ENCODE measurements at places on chromosomes 13 and 19.

- no peaks in the 10 kb centered on the region for H3K4me1 ChIP-seq
- no peaks in the 10 kb centered on the region for H3K27me3 ChIP-seq
- H3K36me3 ChIP-seq: no peaks in the 10 kb centered on the region
- H3K4me3 ChIP-seq: no peak overlapping the region
These were observed 1657.5 kb downstream of the SLITRK1 start for GRCh38 chr13:82224806-82225205.

DNA sequence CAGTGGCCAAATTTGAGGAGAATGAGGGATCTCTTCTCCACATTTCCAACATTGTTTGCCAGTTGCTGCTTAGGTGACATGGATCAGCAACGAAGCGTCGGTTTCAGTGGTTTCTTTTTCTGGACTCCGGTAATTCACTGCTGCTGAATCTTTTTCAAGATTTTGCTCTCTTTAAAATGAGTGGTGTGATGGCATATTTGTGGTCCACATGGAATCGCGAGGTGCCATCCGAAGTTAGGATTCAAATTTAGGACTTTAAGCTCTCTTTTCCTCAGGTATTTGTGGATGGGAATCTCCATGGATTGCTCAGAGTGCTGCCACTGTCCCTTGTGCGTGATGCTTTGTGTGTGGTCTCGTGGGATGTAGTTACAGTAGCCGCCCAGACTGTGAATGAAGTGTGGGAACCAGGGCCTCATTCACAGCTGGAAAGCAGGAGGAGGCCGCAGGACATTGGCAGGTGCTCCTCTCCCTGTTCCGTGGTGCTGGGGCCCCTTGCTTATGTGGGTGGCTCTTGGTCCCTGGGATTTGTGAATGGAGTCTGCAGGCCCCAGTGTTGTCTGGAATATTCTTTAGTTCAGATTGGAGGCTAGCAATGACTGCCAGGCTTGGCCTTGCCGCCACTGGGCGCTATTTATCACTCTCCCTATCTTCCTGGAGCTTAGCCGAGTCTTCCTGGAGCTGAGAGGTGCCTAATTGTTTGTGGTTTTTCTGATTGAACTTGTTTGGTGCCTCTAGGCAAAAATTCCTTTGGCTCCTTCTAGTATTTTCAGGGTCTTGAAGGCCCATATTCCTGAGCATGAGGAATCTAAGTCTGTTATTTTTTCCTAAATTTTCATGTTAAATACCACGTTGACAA lies 1.5 kb downstream of the ILF3 start:
- no peaks in the 10 kb centered on the region for H3K27me3 ChIP-seq
- peak overlapping the region; percentile 55 for H3K4me3 ChIP-seq
- H3K36me3 ChIP-seq: peaks cover 2% of the 10 kb centered on the region
- peaks cover 9% of the 10 kb centered on the region for H3K4me1 ChIP-seq

DNA sequence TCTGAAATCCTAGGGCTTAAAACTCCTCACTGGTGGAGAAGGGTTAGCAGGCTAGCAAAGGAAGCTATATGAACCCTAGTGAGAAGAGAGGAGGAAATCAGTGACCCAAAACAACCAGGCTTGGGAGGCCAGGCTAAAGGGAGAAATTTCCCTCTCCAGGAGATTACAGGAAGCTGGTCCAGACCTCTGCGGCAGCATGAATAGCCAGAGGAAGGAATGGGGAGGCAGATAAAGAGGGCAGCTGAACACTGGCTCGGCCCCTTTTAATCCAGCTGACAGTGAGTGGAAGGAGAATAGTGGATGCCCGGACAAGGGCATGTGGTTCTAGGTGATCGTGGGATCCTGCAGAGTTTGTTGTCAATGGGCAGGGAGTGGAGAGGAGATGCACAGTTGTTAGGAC lies 130.6 kb downstream of the COG6 start:
- no peaks in the 10 kb centered on the region for H3K27me3 ChIP-seq
- no peak overlapping the region for H3K4me3 ChIP-seq
- H3K4me1 ChIP-seq: no peaks in the 10 kb centered on the region
- no peak overlapping the region for H3K27ac ChIP-seq
- no peaks in the 10 kb centered on the region for H3K36me3 ChIP-seq
- no peak for DNase-seq

DNA sequence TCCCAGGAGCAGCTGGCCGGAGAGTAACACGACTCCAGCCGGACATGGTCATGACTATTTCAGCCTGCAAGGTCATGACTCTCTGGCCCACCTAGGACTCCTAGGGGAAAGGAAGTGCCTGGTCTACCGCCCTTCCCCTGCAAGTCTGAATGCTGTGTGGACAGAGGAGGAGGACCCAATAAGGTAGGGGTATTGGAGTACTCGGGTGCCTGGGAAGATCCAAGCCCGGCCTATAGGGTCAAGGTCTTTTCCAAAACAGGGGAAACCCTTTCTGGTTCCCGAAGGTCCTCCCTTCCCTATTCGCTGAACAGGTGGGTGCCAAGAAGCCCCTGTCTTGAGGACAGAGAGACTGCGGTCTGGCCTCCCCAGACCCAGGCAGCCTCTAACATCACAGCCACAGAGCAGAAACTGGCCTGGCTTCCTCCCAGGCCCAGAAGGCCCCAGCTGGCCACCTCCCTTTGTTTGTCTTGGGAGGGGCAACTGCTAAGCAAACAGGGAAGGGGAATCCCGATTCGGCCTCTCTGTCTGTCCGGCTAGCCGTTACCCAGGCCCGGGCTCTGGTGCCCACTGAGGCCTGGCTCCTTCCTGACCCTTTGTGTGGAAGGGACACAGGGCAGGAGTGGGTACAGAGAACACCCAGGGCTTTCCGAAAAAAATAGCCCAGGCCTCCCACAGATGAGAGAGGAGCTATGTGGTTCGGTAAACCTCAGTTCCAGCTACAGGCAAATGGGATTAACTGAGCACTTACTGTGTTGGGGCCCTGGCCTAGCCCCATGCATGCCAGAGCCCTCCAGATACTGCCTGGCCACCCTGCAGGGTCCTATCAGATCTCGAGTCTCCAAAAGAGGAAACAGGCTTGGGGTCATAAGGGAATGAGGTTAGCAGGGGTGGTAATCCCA lies 5.2 kb upstream of the GRAMD1A start:
- H3K27ac ChIP-seq: peak overlapping the region; percentile 2
- no peak overlapping the region for H3K4me3 ChIP-seq
- DNase-seq: peak; percentile 76
- peaks cover 30% of the 10 kb centered on the region for H3K4me1 ChIP-seq

DNA sequence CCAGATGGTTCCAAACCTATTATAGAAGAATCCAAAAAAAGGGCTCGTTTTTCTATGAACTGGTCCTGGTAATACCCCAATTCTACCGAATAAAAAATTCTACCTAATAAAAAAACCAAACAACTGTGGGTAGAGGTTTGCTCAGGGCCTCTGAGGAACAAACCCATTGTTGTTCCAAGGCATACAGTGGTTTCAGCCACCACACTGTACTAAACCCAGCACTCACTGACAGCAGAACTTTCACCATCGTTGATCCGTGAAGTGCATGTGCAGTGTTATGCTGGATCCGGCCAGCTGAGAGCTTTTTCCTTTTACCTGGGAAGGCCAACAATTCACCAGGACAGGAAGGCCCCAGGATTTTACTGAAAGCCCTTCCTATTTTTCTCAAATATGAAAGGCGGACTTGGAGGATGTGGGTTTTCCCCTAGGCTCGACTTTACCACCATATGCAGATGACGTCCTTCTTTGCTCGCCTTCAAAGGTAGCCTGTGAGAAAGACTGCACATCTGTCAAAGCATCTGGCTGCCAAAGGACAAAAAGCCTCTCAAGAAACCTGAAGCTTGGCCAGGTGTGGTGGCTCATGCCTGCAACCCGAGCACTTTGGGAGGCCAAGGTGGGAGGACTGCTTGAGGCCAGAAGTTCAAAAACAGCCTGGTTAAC lies 7.2 kb upstream of the PABPC3 start:
- no peaks in the 10 kb centered on the region for H3K36me3 ChIP-seq
- H3K27me3 ChIP-seq: no peaks in the 10 kb centered on the region
- no peak overlapping the region for H3K4me3 ChIP-seq
- no peak overlapping the region for H3K27ac ChIP-seq
- H3K4me1 ChIP-seq: no peaks in the 10 kb centered on the region

- H3K36me3 ChIP-seq: peaks cover 10% of the 10 kb centered on the region
- H3K27ac ChIP-seq: peak overlapping the region; percentile 81
These were observed 27.2 kb downstream of the EPN1 start for GRCh38 chr19:55702131-55702627.

DNA sequence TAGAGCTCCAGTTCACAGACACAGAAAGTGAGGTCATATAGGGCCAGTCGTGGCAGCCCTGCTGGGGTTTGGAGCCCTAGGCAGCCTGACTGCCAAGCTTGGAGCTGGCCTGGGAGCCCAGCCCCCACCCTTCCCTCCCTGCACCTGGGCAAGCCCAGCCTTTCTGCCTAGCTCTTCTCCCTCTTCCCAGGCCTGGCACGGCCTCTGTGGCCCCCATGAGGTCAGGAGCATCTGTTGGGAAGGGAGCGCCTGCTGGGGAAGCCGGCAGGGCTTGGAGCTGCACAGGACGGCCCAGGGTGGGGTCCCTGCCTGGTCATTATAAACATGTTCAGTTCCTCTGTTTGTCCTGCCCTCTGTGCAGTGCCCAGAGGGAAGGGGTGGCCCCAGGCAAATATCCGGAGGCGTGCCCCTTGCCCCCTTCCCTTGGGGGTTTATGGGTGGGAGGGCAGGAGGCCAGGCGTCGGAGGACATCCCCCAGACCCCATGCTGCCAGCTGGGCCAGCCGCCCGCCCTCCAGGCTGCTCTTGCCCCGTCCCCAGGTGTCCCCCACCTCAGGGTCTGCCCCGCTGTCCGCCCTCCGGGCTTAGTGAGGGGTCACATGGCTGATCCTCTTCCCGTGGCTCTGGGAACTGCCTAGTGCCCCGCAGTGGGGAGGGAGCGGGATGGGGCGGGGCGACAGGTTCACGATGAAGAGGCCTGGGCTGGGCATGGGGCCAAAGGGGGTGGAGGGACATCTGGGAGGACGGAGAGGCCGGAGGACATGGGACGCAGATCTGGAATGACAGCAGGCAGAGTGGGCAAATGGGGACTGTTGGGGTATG lies 30.0 kb upstream of the NCCRP1 start:
- no peaks in the 10 kb centered on the region for H3K27me3 ChIP-seq
- H3K27ac ChIP-seq: peak overlapping the region; percentile 68
- no peaks in the 10 kb centered on the region for H3K36me3 ChIP-seq

DNA sequence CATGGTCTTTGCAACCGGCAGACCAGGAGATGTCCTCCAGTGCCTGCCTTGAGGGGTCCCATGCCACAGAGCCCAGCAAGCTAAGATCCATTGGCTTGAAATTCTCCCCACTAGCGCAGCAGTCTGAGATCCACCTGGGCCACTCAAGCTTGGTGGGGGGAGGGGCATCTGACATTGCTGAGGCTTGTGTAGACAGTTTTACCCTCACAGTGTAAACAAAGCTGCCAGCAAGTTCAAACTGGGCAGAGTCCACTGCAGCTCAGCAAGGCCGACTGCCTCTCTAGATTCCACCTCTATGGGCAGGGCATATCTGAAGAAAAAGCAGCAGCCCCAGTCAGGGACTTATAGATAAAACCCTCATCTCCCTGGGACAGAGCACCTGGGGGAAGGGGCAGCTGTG lies 32.0 kb upstream of the ITM2B start:
- no peak overlapping the region for H3K4me3 ChIP-seq
- H3K36me3 ChIP-seq: no peaks in the 10 kb centered on the region
- H3K27ac ChIP-seq: no peak overlapping the region
- no peaks in the 10 kb centered on the region for H3K27me3 ChIP-seq

DNA sequence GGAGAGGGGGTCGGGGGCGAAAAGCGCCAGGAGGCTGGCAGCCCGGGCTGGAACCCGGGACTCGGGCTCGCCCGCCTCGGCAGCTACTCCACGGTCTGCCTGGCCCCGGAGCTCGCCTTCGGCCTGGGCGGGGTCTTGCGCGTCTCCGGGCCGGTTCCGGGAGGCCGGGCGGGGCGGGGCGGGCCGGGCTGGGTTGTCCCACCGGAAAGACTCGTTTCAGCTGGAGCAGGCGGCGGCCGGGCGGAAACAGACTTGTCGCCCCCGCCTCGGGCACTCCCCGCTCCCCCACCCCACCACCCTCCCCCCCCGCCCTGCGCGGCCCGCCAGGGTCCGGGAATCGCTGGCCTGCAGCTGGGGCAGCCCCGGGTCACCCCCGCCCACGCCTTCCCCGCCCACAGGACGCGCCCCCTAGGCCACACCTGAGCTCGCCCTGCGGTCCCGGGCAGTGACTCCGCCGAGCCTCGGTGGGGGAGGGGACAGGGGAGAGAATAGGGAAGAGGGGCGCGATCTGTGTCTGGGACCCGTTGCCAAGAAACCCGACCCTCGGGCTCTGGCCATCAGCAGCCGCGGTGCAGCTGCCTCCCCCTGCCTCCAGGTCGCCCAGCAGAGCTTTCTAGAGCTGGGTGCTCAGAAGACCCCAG lies 109.4 kb downstream of the KCTD15 start:
- peak overlapping the region; percentile 54 for H3K4me3 ChIP-seq
- H3K27me3 ChIP-seq: no peaks in the 10 kb centered on the region
- DNase-seq: peak; percentile 87
- H3K4me1 ChIP-seq: peaks cover 5% of the 10 kb centered on the region

- H3K27ac ChIP-seq: no peak overlapping the region
- DNase-seq: no peak
- no peaks in the 10 kb centered on the region for H3K4me1 ChIP-seq
- H3K36me3 ChIP-seq: peaks cover 3% of the 10 kb centered on the region
These were observed 6.8 kb downstream of the TRAPPC6A start for GRCh38 chr19:45171211-45171623.

DNA sequence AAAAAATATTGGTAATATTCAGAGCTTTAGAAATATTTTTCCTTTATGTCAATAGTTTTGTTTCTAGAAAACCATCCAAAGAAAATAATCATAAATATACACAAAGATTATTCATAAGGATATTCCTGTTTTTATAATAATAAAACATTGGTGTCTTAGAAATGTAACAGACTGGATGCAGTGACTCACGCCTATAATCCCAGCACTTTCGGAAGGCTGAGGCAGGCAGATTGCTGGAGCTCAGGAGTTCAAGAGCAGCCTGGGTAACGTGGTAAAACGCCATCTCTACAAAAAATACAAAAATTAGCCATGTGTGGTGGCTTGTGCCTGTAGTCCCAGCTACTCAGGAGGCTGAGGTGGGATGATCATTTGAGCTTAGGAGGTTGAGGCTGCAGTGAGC lies 106.8 kb downstream of the DHRS12 start:
- no peak for DNase-seq
- H3K27me3 ChIP-seq: no peaks in the 10 kb centered on the region
- H3K36me3 ChIP-seq: no peaks in the 10 kb centered on the region
- no peak overlapping the region for H3K27ac ChIP-seq

GRCh38 chr19:13691569-13692435 lies 72.5 kb upstream of the MRI1 start:
- no peak for DNase-seq
- no peaks in the 10 kb centered on the region for H3K36me3 ChIP-seq
- no peak overlapping the region for H3K4me3 ChIP-seq
- H3K27ac ChIP-seq: no peak overlapping the region
- no peaks in the 10 kb centered on the region for H3K4me1 ChIP-seq
